Stimulated activated CD4-positive, alpha-beta T cell treated with anti-CD3 and anti-CD28 coated beads, Interleukin-15, amount 100 ng/mL, for 1 hour (primary cell): ENCODE measurements at places on chromosomes 12 and 14.

DNA sequence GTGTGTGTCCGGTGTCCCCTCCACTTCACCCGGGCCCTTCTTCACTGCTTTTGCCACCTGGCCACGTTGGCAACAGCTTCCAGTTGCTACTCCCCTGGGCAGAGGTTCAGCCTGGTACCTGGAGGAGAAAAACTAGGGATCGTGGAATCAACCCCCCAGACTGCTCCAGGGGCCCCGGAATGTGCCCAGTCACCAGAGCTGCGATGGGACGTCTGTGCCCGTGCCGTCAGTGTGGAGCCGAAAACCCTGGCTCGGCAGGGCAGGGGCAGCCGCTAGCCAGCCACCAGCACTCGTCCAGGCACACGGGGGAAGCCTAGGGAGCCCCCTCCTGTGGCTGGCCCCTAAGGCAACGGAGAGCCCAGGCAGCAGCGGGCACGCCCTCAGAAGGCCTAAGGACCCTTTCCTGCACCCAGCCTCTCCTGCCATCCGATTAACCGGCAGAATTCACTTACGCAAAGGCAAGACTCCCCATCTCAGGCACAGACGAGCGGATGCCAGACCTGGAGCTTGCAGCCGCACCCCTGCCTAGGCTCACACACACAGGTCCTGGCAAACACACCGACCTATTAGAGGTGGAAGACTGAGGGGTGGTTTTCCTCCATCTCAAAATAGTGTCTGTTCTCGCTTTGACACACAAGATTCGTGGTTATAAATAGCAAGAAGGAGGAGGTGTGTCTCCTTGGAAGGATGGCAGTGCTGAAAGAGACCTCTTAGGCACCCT is 62.6 kb downstream of the FBXL14 start:
- DNase-seq, result no peak

- DNase-seq, result no peak
Observed at GRCh38 chr14:100406505-100407131, 83.5 kb downstream of the SLC25A47 start.

- no peak for DNase-seq
Observed at GRCh38 chr12:1500095-1500801, 94.1 kb downstream of the FBXL14 start.

DNA sequence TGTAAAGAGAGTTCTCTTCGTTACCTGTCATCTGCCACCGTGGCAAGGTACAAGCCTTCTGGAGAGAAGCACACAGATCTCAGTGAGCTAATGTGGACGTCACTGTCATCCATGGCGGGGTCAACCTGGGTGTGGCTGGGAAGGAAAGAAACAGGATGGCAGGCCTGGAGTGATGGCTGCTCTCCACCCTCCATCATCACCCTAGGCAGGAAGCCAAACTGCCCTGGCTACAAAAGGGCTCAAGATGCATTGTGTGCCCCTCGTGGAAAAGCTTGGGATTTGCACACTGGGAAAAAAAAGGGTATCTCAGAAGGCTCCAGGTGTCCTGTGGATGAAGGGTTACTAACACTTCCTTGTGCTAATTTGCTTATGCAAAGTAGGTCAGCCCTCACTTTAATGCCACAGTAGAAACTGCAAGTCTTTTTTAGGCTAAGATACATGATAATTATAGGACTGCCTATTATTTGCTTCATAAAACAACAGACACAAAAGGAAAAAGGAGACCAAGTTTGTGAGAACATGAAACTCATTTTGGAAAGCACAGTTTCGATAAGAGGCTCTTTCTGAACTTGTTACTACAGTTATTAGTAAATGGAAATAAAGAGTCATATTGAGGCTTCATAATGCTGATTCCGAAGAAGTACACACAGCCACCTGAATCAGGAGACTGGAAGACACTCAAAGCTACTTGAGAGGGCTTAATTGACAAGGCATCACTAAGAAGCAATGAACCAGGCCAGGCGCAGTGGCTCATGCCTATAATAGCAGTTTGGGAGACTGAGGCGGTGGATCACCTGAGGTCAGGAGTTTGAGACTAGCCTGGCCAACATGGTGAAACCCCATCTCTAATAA is 18.9 kb downstream of the RFC5 start:
- no peak for DNase-seq

DNA sequence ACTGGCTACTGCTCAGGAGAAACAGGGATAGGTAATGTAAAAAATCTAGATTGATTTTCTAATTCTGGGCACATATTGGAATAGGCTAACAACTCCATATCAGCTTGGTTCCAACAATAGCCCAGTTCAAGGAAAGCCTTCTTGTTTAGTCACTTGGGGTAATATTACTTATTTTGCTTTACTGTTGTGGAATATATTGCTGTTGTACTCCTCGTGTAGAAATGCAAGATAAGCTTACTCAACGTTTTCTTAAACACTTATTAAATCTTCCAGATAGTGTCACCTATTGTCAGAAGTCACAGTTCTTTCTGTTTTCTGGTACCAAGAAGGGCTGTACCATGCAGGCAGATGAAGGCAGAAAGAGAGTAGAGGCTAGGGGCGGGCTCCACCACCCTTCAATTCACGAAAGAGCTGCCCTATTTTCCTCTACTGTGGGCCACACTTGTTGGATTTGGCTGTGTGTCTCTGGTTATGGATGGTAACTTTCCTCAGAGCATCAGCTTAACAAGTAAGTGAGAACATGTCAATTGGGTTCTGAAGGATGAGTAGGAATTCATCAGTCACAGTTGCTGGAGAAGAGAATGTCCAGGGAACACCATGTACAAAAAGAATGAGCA is 38.0 kb downstream of the CLMN start:
- no peak for DNase-seq
